Stimulated activated CD8-positive, alpha-beta memory T cell treated with anti-CD3 and anti-CD28 coated beads, Interleukin-15, amount 100 ng/mL, for 24 hours (primary cell): ENCODE measurements at places on chromosomes 4 and X.

DNA sequence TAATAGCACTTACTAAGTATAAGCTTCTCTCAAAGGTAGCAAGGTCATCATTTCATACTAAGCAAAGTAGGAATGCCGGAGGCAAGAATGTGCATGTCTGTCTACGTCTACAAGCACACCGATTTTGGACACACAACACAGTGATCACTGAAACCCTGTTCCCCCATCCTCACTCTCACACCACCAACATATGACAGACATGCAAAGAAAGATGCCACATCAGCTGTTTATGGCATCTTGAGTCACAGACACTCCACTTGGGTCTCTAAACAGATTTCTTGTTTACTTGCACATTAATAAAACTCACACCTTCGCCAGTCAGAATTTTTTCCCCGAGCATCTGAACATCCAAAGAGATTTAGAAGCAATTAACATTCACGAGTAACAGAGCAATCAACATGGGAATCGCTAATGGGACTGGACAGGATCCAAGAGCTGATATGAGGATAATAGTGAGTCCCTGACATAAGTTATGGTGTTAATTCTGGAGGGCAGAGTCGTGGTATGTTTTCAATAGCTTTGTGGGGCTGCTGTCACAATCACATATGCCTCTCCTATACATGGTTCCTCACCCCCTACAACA, 324.1 kb downstream of the DHX15 start:
- DNase-seq = no peak

- DNase-seq = no peak
These were observed 25.6 kb upstream of the DAPP1 start for GRCh38 chr4:99790796-99791617.

GRCh38 chr4:142817442-142817841, 28.7 kb downstream of the INPP4B start:
- no peak for DNase-seq

- DNase-seq = no peak
These were observed 45.2 kb upstream of the HGFAC start for GRCh38 chr4:3396600-3396999.

DNA sequence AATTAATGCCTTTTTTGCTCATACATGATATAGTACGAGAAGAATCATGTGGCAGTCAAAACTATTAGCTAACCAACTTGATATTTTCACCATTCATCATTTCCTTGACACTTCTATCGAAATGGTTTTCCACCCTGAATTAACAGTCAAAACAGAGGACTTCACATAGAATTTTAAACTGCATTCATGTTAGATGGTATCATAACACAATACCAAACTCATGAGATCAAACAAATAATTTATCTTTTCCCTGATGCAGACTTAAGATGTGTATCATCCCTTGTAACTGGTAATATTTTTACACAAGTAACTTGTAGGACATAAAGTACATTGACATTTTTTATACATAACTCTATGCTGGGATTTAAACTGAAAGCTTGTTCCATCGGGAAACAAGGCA, 18.2 kb upstream of the ANTXR2 start:
- DNase-seq = no peak

DNA sequence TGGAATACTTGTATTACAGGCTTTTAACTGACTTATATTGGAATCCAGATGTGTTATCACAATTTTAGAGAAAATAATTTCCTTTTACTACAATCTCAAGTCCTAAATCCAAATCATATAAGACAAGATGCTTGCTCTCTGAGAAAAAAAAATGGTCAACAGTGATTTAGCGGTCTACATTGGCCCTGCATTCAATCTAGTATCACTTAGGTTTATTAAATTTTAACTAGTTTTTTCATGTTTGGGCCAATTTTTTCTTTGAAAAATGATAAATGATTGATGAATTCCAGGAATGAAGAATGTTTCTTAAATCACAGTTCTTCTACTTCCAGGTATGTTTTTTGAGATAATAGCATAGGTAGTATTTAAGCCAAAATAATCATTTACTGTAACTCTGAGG, 2.8 kb upstream of the FGG start:
- no peak for DNase-seq

DNA sequence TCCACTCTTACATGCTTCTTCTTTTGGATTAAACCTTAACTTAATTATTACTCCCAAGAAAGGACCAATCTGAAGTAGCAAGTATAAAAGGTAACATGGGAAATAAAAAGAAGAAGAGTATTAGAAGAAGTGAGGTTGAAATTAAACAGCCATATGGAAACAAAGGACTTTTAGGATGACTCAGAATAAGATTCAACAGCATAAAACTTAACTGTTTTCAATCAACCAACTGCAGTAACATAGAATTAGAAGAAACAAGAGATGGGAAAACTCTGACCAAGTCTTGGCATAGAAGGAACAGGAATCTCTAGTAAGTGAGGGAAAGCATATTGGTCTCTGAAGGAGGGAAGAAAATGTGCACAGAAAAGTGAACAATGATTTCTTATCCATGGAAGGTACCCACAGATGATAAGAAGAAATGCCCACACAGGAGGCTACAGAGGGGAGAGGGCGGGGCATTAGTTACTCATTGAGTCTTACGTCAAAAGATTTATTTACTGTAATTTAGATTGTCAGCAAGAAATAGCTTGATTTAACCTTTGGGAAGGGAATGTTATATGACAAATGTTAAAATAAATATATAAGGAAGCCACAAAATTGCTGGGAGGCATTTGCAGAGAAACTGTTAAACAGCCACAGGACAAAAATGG, 177.3 kb downstream of the BANK1 start:
- no peak for DNase-seq

GRCh38 chr4:4995103-4995907, 24.0 kb downstream of the CYTL1 start:
- DNase-seq = no peak

DNA sequence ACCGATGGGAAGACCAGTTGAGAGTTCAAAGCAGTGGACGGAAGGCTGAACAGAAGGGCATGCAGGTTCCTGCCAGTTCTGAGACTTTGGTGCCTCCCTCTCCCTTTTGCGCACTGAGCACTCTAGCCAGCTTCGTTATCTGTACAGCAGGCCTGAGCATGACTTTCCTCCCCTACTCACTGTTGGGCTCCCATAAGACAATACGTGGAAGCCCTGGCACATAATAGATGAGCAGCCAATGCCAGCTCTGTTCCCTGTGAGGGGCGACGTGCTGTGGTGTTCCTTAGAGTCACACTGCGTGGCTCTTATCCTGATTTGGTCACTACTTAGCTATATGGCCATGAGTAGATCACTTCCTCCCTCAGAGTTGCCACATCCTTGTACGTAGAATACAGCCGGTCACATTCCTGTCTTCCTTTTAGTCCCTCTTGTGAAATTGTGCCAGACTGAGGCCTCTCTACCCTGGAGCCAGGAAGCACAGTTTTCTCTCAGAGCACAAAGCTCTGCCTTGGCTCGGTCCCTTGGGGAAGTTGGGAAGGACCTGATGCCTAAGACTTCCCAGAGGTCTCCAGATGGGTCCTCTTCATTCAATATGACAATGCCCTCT, 160.4 kb upstream of the MAMLD1 start:
- no peak for DNase-seq

DNA sequence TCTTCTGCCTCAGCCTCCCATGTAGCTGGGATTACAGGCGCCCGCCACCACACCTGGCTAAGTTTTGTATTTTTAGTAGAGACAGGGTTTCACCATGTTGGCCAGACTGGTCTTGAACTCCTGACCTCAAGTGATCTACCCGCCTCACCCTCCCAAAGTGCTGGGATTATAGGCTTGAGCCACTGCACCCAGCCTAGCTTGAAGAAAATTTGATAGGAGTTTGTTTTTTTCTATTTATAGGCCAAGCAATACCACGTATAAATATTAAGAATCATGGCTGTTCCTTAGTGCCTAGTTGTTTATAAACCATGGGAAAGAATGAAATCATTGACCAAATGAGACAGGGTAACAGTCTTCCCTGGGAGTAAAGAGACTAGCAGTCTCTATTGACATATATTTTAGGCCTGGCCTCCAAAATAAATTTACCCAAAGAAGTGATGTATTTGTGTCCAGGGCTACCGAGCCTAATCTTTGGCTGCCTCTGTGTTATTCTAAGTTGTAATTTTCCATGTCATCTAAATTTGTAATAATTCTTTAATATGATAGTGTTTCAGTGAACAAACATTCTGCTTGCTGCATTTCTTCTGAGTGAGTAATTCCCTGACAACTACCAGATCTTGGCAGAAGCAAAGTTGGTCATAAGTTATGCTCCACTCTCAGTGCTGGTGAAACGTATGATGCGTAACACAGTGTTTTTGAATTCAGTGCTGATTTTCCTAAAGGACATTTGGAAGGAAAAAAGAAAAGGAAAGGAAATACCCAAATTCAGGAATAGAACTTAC, 10.3 kb downstream of the PKD2 start:
- no peak for DNase-seq

- no peak for DNase-seq
These were observed at the start of gene RGN for GRCh38 chrX:47078129-47079043. Gene RGN (plus strand): TSS chrX:47078443. CDS start chrX:47081145, 2,702 bp downstream.

GRCh38 chrX:84168095-84168494, 19.9 kb downstream of the RPS6KA6 start:
- DNase-seq = no peak

GRCh38 chr4:99677161-99677560, 19.5 kb upstream of the C4orf54 start:
- DNase-seq = no peak

DNA sequence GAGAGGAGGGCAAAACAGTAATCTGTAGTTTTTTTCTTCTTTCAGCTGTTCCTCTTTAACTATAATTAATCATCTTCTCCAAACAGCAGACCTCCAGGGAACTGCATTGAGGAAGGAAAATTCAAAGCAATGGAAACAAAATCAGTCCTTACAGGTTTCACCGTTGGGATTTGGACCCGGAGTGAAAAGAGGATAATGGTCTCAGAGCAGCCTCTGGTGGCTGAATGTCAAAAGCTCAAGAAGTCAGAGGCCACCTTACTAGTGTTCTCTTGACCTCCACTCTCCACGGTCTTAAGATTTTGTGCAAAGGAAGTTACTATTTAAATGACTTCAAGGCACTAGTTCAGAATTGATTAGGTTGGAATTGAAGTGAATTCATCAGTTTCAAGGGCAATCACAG, 16.0 kb upstream of the MID1 start:
- no peak for DNase-seq

DNA sequence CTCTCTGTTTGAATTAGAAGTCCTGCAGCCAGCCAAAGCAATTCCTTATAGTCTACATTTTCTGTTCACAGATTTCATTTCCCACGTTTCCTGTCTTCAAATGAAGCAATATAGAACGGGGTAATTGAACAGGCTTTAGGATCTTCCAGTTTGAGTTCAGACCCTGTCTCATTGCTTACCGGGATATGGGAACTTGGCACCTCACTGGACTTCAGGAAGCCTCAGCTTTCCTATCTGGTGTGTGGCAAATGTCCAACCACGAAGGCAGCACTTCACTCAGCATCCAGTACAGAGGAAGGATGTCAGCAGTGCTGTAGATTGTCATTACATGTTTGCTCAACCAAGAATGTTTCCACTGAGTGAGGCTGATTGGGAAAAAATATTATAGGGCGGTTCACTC, 271.1 kb upstream of the ZFP42 start:
- DNase-seq = no peak

- DNase-seq = no peak
These were observed 91.1 kb downstream of the PPP3CA start for GRCh38 chr4:101256222-101256621.

DNA sequence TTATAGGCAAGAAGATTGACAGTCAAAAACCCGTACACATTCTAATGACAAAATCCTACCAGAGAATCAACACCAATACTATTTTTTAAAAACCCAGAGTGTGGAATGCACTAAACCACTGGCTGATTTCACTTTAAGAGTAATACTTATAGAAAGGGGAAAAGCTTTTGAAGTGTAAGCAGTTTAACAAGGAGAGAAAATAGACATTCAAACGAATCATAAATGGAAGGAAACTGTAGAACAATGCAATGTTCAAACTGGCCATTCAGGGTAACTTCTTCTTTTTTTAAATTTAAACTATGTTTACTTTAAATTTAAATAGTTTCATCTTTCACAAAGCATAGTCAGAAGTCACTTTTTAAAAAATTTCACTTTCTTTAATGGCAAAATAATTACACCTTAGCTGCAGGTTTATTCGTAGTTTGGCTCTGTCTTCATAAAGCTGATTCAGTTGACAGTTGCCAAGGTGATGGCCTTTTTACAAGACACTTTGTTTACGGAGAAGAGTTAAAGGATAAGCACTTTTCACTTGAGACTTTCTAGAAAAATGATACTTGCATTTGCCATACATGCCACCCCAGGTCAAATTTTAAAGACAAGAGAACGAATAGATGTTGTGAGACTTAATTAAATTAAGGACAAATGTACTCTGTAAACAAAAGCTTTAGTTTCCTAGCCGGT, 82.4 kb upstream of the KLF3 start:
- DNase-seq = no peak

DNA sequence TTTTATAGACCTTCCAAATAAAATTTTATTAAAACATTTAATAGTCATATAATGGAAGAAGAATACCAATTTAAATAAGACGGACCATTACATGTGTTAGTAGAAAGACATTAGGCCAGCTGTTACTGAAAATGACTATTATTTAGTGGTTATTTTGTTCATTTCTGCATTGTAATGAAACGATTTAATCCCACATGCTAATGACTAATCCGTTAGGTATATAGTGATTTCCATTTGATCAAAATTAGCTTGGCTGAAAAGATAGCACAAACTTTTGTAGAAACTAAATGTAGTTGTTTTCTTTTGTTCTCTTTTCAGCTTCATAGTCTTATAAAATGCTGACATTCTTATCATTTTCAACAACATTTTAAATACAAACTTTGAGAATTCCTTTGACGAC, 556.1 kb upstream of the TENM3 start:
- DNase-seq = no peak

DNA sequence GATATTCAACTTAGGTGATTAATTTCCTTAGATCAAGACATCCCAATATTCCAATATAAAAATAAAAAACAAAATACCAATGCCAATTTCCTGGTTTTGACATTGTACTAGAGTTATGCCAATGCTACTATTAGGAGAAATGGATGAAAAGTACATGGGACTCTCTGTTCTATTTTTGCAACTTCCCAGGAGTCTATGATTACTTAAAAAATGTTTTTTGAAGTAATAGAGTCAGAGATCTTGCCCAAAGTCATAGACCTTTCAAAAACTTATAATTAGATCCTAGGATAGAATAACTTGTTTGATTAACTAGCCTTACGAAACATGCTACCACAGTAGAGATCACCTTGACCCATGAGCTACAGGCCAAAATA, 73.6 kb upstream of the MAOA start:
- no peak for DNase-seq

- no peak for DNase-seq
These were observed 30.7 kb downstream of the SPARCL1 start for GRCh38 chr4:87498446-87498900.
